NCI-H524 treated with DMSO at 0.1 percent for 48 hours (cell line): ENCODE measurements at places on chromosomes 1 and 21.

DNA sequence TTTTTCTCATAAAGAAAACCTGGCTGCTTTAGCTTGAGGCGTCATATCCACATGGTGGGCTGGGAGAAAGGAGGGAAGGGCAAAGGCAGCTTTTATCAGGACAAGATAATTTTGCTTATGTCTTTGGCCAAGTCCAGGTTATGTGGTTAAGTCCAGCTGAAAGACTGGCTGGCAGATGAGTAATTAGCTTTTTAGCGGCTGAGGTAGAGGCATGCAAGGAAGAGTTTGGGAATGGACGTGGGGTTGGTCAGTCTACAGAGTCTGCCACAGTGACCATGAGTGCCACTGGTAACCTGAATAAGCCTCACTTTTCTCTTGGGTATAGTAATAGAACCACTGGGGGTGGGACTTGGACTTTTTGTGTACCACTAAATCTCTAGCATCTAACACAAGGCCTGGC is 39.8 kb downstream of the NEK7 start:
- DNase-seq = no peak

DNA sequence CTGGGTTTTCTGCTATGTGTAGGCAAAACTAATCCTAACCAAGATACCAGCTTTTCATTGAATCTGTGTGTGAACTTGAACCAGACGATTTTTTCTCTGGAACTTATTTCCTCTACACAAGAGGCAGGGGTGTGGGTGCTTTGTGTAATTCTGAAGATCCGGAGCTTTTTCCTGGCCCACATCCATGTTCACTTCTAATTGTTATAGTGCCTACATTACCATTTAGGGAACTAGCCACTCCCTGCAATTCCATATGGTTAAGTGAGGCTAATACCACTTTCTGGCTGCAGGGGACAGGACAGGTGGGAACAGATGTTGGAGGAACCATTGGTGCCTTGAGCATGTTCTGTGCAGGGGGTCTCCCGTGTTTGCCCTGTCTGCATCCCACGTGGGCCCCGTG is 83.4 kb upstream of the FMN2 start:
- peak; percentile 58 for DNase-seq

DNA sequence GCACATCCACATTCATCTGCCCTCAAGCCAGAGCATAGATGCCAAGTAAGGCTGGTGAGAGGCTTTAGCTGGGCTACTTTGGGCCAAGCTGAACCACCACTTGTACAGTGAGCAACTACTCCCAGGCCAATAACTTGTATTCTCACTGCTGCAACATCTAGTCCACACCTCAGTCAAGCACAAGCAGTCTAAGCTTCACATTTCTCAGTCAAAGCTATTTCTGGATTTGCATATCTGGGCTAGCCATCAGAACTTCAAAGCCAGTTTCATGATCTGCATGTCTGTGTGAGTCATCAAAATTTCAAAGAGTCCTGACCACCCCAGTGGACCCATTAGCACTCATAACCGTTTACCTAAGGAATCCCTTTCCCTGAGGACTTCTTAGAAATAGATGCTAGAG is 77.7 kb upstream of the DIRAS3 start:
- DNase-seq = no peak

DNA sequence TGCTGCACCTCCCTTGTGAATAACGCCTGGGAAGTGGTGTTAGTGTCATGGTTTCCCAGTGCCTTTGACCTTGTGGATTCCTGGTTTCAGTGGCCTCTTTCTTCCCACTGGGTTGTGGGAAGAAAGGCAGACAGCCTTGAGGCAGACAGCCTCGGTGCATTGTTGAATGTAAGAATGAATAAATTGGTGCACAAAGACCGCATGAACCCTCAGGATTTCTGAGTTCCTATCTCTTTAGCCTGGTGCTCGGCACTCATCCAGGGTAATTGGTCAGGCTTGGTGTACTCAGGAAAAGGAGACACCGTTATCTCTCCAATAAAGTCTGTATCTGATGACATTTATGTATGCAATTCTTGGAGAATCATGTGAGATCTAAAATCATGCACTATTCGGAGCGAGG is 5.1 kb downstream of the ZNF362 start:
- DNase-seq = no peak

DNA sequence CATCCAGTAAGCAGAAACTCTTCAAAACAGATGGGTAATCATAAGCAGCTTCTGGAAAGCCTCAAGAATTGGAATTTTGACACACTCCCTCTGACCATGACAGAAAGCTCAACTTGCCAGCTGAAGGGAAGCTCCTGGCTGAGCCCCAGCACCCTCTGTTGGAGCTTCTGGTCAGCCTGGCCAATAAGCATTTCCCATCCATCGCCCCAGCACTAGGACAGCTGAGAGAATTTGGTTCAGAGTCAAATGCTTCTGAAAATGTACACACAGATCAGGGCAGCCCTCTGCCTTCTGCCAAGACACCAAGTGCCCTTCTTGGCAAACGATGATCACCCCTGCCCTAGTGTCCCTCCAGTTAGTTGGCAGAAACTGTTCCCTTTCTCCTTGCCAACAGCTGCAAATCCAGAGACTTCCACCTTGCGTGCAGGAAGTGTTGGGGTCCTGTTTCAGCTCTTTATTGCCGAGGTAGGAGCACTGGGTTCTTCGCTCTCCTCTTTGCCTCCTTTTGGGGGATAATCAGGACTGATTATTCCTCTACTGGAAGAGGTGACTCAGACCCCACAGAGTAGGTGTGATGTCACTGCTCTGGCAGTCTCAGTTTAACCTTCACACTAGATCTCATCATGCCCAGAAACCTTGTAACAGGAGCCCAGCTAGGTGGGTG is 11.9 kb downstream of the PIGV start:
- DNase-seq = no peak

DNA sequence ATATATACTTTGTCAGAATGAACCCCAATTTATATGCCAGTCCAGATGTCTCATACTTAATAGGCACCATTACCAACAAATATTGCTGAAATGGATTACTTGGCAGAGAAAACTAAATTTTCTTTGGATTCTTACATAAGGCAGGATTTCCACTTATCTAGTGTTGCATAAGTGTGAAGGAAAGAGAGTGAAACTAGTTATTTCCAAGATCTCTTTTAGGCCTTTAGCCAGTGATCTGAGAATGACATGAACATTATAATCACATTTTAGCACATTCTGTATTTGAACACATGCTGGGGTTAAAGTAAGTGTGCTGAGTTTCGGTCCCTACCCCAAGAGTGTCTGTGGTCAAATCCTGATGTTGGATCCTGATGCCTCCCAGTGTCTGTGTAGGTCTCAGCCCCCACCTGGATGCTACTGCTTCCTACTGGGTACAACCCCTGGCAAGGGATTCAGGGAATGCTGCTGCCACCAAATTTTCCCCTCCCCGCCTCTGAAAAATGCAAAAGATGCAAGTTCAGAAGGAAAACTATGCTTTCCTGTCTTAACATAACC is 11.2 kb downstream of the DDAH1 start:
- DNase-seq = no peak

DNA sequence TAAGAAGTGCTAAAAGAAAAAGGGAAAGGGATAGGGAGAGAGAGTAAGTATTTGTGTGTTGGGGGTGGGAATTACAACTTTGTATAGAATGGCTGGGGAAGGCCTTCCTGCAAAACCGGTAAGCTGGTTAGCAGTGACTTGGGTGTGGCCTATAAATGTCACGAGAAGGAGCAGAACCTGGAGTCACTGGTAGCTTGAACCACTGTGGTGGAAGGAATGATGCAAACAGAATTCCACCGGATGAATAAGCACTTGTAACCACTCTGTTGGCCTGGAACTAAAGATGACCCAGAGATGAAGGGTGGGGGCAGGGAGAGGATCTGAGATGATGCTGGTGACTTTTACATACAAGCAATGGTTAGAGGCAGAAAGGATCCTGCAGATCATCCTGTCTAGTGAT is 8.9 kb downstream of the XKR8 start:
- DNase-seq = no peak

DNA sequence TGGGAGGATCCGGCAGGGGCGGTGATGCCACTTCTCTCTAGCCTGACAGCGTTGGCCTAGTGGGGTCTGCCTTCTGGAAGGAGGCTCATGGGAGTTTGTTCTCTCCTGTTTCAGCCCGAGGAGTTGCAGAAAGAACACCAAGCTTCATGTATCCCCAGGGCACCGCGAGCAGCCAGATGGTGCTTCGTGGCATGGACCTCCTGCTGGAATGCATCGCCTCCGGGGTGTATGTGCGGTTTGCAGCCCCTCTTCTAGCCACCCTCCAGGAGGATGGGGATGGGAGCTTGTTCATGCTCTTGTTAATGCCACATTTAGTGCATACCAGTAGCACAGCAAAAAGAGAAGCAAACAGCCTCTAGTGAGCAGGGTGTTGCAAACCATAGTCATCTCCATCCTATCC is 74.9 kb upstream of the CNTN2 start:
- no peak for DNase-seq

GRCh38 chr1:67711158-67711854 is 26.3 kb downstream of the GADD45A start:
- no peak for DNase-seq

DNA sequence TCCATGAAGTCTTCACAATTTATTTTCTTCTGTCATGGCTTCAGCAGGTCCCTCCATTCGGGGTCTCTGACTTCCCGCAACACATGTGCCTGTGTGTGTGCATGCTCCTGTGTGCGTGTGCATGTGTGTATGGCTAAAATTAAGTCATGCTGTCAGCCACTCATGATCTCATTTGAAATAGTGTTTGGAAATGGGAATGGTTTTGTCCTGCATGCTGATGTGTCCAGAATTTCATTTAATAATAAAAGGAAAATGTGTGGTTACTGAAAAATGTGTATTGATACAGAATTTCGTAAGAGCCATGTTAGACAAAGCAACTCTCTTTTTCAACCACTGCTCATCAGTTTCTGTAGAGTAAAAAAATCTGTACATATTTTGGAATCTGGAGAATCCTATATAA is 123.8 kb upstream of the PRDX6 start:
- DNase-seq = no peak

DNA sequence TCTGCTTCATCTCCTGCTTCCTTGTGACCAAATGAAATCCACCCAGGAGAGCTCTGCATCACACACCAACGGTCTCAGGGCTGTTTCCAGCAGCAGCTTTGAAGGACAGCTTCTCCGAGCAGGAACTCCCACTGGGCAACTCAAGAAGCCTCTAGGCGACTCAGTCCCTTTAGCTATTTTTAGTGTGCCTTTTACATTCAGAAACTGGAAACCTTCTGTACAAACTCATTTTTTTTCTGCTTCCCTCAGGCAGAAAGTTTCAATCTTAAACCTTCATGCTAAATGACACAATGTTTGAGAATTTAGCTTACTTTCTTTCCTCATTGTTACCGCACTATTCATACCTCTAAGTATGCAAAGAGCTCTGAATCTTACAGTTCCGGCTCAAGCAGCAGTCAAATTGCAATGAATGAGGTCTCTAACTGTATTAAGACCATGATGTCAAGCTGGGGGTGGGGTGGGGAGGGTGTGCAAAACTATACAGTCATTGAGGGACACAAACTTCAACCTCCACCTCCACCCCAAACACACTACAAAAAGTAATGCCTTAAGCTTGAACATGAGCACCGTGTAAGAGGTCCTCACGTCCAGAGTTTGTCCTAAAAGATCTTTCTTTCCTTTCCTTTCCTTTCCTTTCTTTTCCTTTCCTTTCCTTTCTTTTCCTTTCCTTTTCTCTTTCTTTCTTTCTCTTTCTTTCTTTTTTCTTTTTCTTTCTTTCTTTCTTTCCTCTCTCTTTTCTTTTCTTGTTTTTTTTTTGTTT is 16.4 kb upstream of the TARBP1 start:
- DNase-seq = no peak

DNA sequence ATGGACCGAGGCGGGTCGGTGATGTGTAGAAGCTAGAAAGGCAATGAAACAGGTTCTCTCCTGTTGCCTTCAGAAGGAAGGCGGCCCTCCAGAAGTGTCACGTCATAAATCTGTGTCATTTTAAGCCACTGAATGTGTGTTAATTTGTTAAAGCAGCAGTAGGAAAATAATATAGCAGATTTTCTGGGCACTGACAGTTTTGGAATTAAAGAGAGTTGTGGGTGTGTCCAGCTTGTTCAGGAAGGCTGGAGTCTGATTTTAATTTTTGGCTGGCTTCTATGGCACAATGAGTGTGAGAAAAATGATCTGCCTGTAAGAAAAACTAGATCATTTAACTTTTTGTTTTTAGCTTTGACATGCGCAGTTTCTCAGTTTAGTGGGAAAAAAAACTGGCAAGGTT is 177.3 kb downstream of the EDEM3 start:
- no peak for DNase-seq

DNA sequence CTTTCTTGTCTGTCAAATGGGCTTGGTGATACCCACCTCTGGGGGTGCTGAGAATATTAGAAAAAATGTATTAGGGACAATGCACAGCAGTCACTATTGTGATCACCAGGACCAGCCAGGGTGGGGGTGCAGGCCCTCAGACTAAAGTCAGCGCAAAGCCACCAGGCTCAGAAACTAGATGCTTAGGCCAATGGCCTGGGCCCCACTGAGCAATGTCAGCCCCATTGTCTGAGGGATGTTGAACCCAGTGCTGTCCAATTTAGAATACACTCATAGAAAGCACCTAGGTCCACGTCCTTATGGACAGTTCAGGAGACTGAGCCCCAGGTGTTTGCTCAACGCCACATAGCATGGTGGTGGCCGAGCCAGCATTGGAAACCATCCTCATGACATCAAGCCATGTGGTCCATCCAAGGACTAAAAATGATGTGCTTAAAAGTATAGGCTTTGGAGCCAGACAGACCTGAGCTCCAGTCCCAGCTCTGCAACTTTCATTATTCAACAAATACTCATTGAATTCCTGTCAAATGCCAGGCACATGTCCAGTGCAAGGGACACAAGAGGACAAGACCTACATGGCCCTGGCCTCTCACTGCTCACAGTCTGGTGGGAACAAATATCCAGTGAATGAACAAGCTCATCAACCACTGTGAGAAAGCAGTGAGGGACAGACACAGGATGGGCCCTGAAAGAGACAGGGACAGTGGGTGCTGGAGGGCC is 273.8 kb downstream of the MATN1 start:
- no peak for DNase-seq

- no peak for DNase-seq
Observed at GRCh38 chr1:21152423-21153100, 24.1 kb downstream of the EIF4G3 start.

DNA sequence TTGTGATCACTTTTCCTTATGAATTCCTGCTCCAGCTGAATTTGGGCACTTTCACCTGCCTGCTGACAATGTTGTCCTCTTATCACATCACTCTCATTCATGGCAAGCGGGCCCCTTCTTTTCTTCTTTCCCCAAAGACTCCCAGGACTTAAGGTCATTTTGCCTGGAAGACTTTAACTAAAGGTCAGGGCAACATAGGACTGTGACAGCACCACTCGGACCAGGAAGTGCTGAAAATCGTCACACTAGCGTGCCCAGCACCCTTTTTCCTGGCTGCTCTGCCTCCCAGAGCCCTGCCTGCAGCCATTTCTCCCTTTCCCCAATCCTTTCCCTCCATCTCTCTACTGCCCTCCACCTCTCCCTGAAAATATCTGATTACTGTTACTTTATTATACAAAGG is 35.4 kb downstream of the CD34 start:
- no peak for DNase-seq

- no peak for DNase-seq
Observed at GRCh38 chr21:45875881-45876280, 105.7 kb upstream of the COL6A1 start.
